ENCODE measurements at places on chromosomes 5 and 9. TPM values are rescaled to one million over a fixed set of nuclear protein-coding genes. Genes with fewer than 3 reads are reported as not detected.
A peak's percentile ranks its signal among the peaks of the same experiment; 100 is the strongest.

Gene SPATA31D4
- total RNA-seq = not detected

GRCh38 chr9:137046088-137046787 is at the start of gene NPDC1:
Gene NPDC1, minus strand, starts transcription at chr9:137046177. Its CDS starts 188 bp downstream, at chr9:137045989.
- DNase-seq = peak; percentile 83

DNA sequence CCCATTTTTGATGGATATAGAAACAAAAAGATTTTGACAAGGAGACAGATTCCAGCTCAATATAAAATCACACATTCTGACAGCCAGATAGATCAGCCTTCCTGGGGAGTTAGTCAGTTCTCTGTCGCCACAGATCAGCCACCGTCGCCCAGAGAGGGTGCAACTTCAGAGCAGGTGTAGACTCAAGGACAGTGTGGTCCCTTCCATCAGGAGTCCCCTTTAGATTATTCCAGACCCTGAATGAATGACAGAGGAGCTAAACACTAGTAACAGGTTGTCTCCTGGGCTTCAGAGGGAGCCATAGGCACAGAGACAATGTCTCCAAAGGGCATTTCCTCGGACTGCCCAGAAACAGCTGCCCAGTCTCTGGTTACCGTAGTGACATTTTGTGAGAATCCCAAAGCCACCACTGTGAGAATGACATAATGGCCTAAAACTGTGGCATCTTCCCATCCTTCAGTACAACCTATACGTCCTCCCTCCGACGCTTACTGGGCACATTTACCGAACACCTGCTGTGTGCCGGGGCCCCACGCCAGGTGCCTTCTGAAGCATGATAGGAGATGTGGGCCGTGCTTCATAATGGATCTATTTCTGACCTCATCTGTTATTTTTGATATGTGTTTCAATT is 47.4 kb upstream of the SLC2A8 start:
- DNase-seq = no peak

Gene SLC35D2
- 26.0 TPM for total RNA-seq

Gene ISCA1
- 30.6 TPM for total RNA-seq

- no peak for DNase-seq
Measured at GRCh38 chr5:176371621-176372539, 6.6 kb downstream of the ARL10 start.

Gene ITGA2
- 40.5 TPM for total RNA-seq

DNA sequence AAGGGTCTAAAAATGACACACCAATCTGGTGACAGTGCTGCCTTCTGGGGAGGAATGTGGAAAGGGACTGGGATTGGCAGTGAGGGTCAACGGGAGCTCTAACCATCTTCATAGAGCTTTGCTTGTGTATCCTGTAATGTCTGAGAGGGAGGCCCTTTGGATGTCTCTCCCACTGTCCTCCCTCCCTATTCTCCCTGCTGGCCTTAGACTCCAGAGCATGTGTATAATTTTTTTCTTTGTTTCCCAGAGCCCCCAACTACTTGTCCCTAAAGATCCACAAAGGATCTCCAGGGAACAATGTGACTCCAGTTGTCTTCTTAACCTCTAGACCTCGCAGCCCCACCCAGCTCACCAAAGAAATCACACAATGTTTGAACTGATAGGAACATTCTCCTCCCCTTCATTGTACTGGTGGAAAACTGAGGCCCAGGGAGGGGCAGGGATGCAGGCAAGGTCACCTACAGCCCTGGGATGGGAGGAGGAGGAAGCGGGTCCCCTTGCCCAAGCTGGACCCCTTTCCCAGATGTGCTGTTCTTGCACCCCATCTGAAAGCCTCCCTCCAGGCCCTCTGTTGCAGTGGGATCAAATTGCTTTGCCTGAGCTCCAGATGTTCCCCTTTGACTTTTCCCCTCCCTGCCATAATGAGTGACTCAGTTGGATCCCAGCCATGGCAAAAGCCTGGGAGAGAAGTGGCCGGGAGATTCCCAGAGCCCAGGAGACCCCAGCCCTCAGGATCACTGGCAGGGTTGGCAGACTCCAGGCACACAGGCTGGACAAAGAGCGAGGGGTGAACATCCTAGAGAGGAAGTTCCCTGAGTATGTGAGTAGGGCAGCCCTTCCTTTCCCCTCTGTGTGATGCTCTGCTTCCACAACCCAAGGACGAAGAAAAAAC is 21.8 kb downstream of the SPARC start:
- DNase-seq = no peak

Gene SPATA31E1
- not detected for total RNA-seq

DNA sequence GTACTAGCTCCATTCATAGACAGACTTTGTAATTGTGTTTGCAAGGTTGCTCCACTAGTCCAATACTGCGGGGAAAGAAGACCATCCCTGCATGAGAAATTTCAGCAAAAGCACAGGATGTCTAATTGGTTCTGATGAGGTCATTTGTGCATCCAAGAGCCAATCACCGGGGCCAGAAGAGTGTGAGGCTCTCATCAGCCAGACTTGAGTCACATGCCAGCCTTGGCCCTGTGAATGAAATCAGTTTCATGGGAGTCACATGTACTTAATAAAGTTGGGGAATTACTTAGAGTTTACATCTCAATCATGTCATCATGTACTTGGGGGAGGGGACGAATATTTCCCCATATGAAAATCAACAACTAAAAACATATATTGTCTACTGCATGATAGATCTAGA is 1236.0 kb downstream of the MAT2B start:
- DNase-seq = no peak

- DNase-seq = no peak
Measured at GRCh38 chr9:82532504-82533180, 530.3 kb downstream of the RASEF start.

Gene HINT1
- total RNA-seq = 128 TPM

DNA sequence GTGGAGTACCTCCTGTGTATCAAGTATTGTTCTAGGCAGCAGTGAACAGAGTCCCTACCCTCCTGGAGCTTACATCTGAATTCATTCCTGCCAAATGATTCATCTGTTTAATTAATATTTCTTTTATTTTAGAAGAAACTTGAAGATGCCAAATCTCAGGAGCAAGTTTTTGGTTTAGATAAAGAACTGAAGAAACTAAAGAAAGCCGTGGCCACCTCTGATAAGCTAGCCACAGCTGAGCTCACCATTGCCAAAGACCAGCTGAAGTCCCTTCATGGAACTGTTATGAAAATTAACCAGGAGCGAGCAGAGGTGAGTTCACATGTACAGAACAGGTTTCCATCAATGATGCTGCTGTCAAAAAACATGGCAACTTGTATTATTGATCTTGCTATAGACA is 57.9 kb downstream of the RAB14 start:
- DNase-seq = no peak

DNA sequence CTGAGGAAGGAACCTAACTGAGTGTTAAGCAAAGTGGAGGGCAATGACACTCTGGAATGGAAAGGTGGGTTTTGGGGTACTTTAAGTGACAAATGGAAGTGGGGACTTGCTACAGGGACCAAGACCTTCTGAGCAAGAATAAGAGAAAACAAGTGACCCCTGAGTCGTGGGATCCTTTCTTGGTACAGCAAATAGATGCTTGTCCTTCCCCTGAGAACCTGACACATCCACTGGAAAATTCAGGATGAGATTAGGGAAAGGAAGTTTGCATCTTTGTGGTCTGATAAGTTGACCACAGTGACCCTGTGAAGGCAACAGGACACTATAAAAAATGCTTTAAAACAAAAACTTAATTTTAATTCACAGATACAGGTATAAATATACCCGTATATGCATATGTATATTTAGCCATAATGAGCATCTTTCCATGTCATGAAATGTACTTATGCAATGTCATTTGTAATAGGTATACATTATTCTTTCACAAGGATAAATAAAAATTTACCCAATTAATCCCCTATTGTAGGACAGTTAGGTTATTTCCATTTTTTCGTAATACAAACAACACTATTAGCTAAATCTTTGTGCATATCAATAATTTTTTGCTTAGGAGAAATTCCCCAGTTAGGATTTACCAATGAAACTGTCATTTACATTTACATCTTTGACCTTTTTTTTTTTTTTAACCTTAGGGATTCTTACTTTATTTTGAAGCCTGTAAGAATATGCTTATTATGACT is 2.0 kb upstream of the IRF1 start:
- no peak for DNase-seq

DNA sequence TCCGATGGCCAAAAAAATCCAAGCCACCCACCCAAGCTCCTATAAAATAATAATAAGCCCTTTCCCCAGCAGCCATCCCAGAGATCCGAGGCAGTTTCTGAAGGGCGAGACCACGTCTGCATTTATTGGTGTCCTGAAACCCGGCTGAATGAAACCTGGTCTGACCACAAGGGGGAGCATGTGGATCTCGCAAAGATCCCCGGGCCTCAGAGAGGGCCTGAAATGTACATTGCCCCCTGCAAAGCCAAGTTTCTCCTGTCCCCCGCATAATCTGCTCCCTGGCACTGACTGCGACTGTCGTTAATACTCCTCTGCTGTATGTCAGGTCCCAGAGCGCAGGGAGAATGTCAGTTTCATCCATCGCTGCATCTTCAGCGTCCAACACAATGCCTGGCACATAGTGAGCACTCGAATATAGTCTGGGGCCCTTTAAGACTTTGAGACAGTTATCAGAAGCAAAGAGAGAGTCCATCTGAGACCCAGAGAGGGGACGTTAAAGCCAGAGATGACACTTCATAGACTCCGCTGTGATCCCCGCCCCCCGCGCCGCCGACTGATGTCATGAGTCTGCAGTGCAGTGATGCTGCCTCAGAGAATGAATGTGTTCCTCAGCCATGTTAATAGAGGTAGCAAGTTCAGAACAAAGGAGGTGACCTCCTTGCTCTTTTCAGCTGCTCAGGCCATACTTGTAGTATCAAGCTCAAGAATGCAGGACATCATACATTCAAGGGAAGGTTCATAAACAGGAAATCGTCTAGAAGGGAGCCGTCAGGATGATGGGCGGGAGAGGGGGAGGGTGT is 74.5 kb upstream of the BARHL1 start:
- peak; percentile 71 for DNase-seq

DNA sequence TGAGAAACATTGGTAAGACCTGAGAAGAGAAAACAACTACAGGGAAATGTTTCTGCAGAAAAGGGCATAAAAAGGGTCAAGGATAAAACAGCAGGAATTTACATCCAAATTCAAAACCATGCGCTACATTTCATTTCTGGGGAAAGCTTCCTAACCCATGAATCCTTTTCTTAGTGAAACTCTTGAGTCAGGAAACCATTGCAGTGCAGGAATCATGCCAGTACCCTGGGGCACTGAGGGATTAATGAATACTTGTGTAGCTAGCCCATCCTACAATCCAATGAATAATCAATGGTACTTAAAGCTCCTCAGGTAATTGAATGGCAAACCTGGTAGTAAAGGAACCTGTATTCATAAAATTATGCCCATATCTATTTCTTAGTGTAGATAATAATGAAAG is 580.5 kb downstream of the TLE1 start:
- DNase-seq = no peak

GRCh38 chr9:100108559-100108958 is 9.5 kb downstream of the INVS start:
- DNase-seq = no peak

- peak; percentile 63 for DNase-seq
Measured at GRCh38 chr5:108727236-108727650, 20.5 kb upstream of the FER start.

Gene ASTN2
- 19.6 TPM for total RNA-seq

GRCh38 chr9:4799775-4800174 is 7.0 kb downstream of the RCL1 start:
- DNase-seq = no peak

Gene SOHLH1
- not detected for total RNA-seq

Gene RNF224
- total RNA-seq = 0.34 TPM

DNA sequence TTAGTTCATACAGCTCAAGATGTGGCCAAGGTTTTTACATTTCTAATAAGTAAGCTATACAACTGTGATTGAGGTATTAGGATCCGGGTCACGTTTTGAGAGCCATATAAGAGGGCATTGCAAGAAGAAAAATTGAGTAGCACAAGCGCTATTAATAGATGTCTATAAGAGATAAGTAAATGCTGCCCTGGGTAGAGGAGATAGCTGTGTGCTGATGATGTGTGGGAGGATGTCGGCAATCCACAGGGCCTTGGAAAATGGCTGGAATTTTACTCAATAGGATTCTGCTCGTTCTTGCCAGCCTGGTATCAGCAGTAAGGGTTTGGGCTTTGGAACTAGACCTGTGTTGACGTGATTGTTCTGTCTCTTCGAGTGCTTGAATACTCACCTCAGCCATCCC is 41.6 kb downstream of the CSF1R start:
- no peak for DNase-seq

GRCh38 chr5:124889486-124889825 is 143.0 kb upstream of the ZNF608 start:
- DNase-seq = no peak

Gene HAVCR1
- total RNA-seq = 0.44 TPM

Gene DELE1
- total RNA-seq = 109 TPM

DNA sequence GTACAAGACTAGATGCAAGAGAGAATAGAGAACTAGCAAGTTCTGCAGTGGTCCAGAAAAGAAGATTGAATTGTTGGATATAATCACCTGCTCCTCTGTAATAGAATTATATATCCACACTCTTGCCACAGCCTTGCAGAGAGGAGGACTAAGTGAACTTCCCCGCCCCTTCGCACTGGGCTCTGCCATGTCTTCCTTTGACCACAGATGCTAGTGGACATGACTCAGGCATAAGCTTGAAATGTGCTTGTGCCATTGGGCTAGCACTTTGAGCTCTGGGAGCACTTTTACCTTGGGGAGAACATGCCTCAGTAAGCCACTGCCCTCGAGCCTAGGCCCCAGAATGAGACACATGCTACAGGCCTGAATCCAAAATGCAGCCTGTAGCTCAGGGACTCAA is 113.5 kb upstream of the RASA1 start:
- DNase-seq = no peak

DNA sequence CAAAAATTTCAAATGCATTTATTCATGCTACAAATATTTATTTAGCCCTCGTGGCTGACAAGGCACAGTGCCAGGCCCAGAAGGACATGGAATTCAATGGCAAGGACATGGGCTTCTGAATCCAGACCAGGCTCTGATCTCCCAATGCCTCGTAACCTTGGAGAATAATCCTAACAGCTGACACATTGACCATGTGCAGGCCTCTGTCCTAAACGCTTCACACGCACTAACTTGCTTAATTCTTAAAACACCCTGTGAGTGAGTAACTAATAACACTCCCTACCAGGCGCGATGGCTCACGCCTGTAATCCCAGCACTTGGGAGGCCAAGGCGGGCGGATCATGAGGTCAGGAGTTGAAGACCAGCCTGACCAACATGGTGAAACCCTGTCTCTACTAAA is 33.2 kb downstream of the MYO10 start:
- DNase-seq = no peak

Measured in ureter (tissue), 1 donor.